ENCODE measurements at places on chromosomes 2 and 18. TPM values are rescaled to one million over a fixed set of nuclear protein-coding genes. Genes with fewer than 3 reads are reported as not detected.

DNA sequence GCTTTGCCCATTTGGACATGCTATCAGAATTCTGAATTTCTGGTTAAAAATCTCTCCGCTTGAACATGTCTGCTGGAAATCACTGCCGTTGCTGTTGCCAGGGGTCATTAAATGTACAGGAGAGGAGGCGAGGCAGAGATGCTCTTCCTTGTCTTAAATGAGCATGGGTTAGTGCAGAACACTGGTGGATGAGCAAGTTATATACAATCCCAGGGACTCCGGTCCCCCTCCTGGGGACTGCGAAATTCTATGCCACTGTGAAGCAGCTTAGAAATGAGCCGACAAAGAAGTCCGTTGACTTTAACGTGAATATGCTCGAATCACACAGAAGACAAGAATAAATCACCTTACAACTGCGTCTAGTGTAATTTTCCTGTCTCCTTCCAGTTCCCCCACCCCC is 95.1 kb upstream of the KLHL14 start:
- DNase-seq, result no peak

Gene TSN
- 90.5 TPM for polyA plus RNA-seq

GRCh38 chr18:54119524-54120019 is 104.9 kb downstream of the MBD2 start:
- peak; percentile 44 for DNase-seq

DNA sequence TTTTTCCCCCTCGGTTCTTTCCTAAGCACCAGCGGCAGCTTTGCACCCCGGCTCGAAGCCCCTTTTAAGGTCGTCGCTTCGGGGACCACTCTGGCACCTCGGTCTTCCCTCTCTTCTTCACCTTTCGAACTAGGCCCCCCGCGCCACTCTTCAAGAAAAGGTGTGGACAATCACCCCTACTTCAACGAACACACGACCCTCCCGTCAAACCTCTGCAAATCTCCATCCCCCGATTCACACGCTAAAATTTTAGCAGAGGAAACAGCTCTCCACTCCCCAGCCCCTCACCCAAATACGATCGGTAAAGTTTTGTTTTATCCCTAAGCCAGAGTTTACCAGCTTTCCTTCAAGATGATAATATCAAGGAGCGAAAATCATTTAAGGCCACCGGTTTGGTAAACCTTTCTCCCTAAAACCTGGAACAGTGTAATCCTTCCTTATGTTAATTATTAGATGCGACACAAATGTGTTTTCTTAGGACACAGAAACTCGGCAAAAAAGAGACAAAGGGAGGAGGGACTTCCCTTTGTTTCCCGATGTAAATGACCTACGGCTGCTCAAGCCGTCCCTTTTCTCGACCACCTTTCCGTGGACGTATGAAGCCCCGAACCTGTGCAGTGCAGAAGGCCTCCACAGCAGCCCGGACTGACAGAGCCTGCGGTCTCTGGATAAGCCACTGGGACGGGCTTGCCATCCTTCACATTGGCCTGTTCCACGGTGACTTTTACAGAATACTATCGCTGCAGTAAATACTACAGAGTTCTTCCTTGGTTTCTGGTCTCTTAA is 85.2 kb downstream of the RBMS1 start:
- DNase-seq, result no peak

GRCh38 chr2:228689053-228689452 is 507.6 kb upstream of the SPHKAP start:
- peak; percentile 20 for DNase-seq

DNA sequence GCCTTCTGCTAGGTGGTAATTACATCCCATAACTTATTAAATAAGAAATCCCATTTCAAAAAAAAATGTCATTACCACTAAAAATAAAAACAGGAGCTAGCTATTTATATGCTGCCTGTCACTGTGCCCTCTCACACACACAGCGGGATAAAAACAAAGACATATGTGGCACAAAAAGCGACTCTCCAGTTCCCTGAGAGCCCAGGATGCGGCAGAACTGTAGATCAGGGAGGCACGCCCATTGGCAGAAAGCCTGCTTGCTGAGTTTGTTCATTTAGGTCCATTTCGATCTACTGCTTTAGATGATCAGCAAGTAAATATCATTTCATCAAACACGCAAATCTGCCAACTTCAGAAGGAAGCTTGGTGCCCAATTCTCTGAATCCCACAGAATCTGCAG is 124.4 kb downstream of the TMEM163 start:
- DNase-seq, result no peak

GRCh38 chr2:218857371-218858137 is 2.1 kb upstream of the WNT6 start:
- DNase-seq, result no peak

Gene KCNJ13
- 2.4 TPM for polyA plus RNA-seq

Data from left renal pelvis (tissue), 4 donors.